Activated CD4-positive, alpha-beta memory T cell treated with anti-CD3 and anti-CD28 coated beads for 36 hours (primary cell): ENCODE measurements at places on chromosomes 2 and 18.

DNA sequence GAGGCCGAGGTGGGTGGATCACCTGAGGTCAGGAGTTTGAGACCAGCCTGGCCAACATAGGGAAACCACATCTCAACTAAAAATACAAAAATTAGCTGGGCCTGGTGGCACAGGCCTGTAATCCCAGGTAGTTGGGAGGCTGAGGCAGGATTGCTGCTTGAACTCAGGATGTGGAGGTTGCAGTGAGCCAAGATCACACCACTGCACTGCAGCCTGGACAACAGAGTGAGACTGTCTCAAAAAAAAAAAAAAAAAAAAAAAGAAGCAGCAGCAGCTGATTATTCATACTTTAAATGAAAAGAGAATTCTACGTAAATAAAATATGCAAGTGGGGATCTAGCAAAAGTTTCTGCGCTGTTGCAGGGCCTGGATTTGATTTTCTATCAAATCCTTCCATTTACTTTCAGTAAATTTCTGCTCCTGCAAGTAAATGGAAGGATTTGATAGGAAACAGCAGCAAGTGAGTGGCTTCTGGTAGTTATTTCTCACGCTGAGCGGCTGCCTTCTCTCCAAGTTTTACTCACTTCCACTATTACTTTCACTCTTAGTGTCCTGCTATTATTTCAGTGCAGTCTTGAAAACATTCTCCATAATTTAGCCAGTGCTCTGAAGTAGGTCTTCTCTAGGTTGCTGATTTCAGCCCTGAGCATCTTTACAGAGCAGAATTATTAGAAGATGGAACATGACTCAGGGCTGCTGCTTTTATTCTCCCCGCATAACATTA is 68.4 kb downstream of the SLC16A14 start:
- DNase-seq = peak; percentile 43

DNA sequence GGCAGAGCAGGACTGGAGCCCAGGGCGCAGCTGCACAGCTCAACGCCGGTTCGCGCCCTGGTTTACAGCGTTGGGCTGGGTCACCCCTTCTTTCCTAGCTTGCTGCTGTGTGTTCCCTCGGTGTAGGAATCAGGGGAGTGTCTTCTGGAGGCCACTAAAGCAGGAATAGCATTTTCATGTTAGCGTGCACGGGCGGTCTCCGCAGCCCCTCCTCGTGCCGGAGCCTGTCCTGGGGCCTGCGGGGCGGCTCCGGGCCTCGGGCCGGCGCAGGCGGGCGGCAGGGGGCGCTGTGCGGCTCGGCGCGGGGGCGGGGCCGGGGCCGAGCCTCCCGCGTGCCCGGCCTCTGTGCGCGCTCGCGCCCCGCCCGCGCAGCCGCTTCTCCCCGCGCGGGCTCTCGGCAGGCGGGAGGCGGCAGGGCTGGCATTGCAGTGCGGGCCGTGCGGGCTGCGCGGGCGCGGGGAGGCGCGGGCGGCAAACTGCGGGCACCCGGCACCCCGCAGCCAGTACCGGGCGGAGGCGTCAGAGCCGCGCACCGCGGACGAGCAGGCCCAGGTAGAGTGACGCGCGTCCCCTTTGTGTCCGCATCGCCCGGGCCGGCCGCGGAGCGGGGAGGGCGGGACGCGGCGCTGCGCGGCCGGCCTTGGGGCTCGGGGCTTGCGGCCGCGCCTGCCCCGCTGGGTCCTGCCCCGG is at the start of gene RNF144A:
Gene RNF144A, plus strand, starts transcription at position 342 of the 690 bp plus-strand sequence. CDS start 79,515 bp downstream, outside the sequence.
- peak; percentile 78 for DNase-seq

DNA sequence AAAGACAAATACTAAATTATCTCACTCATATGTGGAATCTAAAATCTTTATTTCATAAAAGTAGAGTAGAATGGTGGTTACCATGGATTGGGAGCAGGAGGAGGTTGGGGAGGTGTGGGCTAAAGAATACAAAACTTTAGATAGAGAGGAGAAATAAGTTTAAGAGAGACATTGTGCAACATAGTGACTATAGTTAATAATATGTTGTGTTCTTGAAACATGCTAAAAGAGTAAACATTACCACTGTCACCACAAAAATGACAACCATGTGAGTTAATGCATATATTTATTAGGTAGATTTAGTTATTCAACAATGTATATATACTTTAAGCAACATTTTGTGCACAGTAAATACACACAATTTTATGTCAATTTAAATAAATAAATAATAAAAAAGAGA is 128.5 kb upstream of the COL3A1 start:
- no peak for DNase-seq

GRCh38 chr18:49610022-49610445 is 48.2 kb downstream of the LIPG start:
- no peak for DNase-seq

DNA sequence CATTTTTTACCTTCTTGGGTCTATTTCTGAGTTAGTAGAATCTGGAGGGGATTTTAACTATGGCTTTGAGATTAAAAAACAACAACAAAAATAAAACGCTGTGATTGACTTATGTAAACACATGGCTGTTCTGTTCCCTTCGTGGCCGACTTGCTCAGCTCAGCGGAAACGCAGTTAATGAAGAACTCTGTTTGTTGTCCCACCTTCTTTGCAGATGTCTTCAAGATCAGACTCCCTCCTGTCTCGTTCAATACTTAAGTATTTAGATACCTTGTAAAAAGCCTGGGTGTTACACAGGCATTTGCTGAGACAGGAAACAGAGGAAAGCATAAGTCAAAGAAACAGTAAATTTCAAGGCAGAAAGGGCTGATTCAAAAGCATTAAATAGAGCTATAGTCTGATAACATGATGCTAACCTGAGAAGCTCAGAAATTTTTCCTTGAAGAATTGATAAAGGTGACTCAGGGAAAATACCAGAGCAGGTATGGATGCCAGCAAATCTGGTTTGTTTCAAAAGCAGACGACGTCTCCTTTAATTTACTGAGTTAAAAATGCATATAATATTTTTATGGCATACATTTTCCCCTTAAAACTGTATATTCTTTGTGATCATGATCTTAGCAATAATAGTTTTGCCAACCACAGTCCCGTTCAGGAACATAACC is 21.7 kb upstream of the POLI start:
- no peak for DNase-seq

GRCh38 chr2:237379636-237380035 is 34.3 kb downstream of the COL6A3 start:
- no peak for DNase-seq
